NCI-H1092 treated with DMSO at 0.1 percent for 48 hours (cell line): ENCODE measurements at places on chromosomes 2 and 18.

- DNase-seq = no peak
Measured at GRCh38 chr2:65366595-65367125, 65.7 kb downstream of the SPRED2 start.

DNA sequence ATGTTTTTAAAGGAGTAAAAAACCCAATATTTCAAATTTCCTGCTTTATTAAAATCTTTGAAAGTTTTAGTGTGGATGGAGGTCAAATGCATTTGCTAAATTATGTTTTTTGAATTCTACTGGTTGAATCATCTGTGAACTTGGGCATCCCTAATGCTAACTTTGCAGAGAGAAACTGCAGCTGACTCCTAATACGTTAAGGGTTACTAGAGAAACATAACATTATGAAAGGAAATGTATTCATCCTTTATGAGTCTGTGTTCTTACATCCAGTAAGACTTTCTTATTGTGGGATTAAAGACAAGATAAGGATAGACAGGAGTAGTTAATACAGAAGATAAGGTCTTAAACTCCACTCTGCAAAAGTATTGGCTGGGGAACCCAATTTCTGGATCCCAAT lies 140.6 kb downstream of the FAM124B start:
- DNase-seq = no peak

DNA sequence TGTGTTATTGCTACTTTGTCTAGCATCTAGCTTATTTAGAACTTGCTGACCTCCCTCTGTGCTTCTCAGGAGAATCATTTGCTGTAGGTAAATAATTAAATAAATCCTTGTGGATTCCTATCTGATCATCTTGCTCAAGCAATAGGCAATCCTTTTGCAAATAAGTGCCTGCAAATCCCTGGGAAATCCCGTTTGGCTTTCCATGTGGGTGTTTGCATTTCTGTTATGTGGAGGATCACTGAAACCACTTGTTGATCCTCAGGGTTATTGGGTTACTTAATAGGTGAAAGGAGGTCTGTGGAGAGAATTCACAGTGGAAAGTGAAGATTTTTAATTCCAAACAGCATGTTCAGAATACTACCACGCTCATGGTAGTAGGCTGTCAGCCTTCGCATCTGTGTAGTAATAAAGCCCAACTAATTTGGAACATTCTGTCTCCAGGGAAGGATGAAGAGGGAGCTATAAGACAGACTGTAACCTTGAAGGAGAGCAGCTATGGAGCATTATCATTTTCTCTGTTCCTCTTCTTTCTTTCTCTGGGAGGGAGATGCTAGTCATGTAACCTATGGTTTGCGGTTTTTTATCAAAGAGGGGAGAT lies 72.5 kb downstream of the GULP1 start:
- DNase-seq = no peak

GRCh38 chr2:135890835-135891234 lies 14.6 kb upstream of the MCM6 start:
- DNase-seq = no peak

GRCh38 chr18:31497836-31498573 lies at the start of gene DSG2:
Gene DSG2 (plus strand): TSS chr18:31498177. CDS start chr18:31498252, 75 bp downstream.
- DNase-seq = no peak

DNA sequence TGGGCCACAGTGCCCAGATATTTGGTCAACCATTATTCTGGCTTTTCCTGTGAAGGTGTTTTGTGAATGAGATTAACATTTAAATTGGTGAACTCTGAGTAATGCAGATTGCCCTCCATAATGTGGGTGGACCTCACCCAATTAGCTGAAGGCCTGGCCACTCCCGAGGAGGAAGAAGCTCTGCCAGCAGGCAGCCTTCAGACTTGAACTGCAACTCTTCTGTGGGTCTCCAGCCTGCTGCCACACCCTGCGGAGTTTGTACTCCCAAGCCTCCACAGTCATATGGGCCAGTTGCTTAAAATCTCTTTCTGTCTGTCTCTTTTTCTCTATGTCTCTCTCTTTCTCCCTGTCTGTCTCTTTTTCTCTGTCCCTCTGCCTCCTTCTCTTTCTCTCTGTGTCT lies 262.7 kb downstream of the MYCN start:
- DNase-seq = no peak

GRCh38 chr2:47724221-47724981 lies 58.5 kb upstream of the MSH6 start:
- DNase-seq = no peak

DNA sequence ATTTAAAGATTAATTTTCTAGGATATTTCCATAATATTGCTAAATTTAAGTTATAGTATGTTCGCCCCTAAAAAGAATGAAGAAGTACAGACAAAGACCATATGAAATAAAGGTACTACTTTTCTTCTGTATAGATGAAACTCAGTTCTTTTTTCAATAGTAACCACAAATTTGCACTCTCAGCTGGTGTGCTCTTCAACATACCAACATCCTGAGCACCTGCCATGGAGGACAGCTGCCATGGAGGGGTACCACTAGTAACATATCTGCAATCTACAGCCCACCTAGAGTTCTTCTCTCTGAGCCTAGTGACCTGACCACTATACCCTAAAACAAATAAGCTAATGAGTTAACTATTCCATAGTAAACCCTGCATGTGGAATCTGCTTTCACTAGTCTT lies 36.8 kb upstream of the ERCC3 start:
- no peak for DNase-seq

GRCh38 chr18:9466127-9466526 lies 9.2 kb upstream of the RALBP1 start:
- no peak for DNase-seq

GRCh38 chr2:145000376-145000775 lies 480.5 kb upstream of the ZEB2 start:
- DNase-seq = no peak

- no peak for DNase-seq
Measured at GRCh38 chr2:238176613-238177012, 17.8 kb downstream of the ERFE start.

DNA sequence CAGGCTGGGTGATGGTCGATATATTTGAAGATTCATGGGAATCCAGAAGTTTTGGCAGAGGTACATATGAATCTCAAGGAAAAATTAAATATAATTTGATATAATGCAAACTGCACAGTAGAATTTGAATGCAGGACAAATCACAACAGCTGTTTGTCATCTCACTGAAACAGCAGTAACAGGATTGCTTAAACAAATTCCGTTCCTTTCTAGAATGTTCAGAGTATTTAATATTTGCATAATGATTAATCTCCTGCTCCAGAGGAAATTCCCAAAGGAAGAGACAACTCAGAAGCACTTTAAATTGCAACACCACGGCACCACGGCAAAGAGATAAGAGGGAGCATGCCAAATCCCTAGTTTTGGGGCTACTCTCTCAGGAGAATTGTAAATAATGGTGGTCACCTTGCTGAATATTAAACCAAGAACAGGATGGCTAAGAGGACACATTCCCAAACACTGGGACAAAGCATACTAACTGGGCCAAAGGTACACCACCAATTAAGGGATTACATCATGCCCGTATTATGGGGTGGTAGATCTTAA lies 67.8 kb upstream of the MAP4K3 start:
- DNase-seq = no peak

DNA sequence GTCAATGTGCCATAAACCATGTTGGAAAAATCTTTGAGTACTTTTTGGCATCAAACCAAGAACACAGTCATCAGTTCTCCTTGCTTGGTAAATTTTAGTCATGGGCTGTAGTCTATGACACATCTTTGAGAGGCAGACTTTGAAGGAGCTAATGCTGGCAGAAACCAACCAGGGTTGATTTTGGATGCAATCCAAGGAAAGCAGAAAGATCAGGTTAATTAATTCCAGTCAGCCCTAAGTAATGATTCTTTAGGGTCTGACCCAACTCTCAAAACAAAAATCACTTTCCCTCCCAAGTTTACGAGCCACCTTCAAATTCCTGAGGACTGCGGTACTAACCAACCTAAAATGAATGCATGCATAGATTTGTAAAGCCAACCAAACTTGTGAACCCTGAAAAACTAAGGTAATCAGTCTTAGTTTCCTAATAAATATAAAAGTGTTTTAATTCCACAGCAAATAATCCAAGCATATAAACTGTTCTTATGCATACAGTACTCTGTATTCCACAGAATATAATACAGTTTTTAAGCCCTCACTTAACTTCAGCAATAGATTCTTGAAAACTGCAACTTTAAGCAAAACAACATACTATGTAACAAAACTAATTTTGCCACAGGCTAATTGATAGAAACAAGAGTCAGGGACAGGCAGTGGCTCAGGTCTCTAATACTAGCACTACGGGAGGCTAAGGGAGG lies 22.0 kb downstream of the AP1S3 start:
- DNase-seq = no peak

DNA sequence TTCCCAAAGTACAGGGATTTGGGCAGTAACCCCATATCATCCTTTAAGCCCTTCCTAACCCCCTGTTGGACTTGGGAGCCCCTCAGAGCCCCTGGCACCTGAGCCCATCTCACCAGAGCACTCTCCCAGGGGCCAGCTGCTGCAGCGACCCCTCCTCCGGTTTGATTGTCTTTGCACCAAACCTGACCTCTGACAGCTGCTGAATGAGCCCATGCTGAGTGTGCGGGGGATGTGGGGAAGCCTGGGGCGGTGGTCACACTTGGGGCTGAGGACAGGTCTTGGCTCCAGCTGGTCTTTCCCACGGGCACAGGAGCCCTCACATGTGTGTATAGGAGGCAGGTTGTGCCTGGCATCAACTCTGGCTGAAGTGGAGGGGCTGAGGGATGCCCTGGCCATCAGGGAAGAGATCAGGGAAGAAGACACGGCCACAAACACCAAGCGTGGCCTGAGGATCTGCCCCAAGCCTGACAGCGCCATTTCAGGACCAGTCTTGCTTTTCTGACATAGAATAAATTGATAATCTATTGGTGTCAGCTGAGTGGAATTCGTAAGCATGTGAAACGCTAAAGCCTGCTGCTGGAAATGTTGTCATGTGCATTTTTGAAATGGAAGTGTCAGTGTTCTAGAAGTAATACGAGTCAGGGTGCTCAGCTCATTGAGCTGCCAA lies 102.4 kb downstream of the ACKR3 start:
- DNase-seq = no peak

DNA sequence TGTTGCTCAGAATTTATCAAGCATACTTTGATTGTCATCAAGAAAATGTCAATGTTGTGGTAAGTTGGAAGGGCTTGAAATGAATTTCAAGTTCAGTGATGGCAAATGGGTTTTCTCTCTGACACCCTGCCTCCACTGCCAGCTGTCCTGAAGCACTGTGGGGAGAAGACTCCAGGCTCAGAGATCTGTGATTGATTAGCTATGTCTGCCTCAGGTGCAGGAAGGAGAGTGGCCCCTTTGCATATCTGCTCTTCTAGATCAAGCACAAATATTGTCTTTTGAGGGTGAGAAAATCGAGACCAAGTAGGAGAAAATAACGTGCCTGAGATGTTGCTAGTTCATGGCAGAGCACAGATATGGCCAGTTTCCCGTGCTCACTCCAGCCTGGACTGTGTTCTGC lies 178.8 kb upstream of the GLI2 start:
- no peak for DNase-seq

GRCh38 chr2:123080331-123080730 lies 944.8 kb upstream of the CNTNAP5 start:
- DNase-seq = no peak
